ENCODE measurements at places on chromosomes 2 and 18.

- no peak for DNase-seq
Measured at GRCh38 chr2:121309801-121310200, 24.8 kb upstream of the TFCP2L1 start.

GRCh38 chr18:5073026-5073944 lies 123.8 kb downstream of the AKAIN1 start:
- DNase-seq = no peak

- DNase-seq = no peak
Measured at GRCh38 chr2:200596774-200597570, 11.2 kb downstream of the AOX1 start.

DNA sequence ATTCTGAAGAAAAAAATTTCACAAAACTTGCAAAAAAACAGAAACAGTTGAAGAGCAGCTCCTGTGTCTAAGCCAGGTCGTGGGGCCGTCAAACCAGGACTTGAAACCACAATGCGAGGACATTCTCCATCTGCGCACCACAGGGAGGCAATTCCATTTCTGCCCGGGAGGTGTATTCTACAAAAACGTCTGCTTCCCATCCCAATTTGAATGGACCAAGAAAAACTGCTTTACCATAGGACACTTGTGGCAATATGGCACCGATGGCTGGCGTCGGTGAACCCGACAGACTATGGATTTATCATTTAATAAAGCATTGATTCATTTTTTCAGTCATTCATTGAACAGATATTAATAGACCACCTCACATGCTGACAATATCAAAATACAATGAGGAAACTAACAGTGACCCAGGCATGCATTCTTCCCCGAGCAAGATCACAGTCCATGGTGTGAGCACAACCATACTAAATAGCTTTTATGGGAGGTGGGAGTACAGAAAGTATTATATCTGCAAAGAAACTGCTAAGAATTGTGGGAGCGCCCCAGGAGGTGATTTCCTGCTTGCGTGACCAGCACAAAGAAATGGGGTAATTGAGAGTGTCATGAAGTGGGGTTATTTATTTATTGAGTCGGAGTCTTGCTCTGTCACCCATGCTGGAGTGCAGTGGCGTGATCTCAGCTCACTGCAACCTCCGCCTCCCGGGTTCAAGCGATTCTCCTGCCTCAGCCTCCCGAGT lies 10.5 kb upstream of the ZAP70 start:
- DNase-seq = no peak

GRCh38 chr2:429575-430254 lies 141.8 kb upstream of the ALKAL2 start:
- no peak for DNase-seq

DNA sequence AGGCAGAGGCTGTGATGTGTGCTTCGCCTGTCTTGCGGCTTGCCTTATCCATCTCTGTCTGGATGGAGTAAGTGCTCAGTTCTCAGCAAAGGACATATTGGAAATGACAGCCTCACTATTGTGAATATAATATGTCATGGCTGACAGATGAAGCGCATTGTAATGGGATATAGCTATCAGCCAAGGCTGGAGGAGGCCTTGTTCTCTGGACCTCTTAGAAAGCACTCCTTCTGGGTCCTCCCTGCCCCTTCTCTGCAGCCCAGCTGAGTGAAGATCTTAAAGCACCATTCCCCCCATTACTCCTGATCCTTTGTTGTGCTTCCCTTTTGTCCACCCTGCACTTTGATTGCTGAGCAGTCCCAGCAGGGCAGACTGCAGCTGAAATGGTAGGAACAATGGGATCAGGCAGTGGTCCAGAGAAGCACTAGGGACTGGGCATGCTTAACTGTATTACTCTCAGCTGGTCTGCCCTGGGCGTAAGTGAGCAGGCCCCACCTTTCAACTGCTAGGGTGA lies 265.3 kb downstream of the SETBP1 start:
- no peak for DNase-seq

DNA sequence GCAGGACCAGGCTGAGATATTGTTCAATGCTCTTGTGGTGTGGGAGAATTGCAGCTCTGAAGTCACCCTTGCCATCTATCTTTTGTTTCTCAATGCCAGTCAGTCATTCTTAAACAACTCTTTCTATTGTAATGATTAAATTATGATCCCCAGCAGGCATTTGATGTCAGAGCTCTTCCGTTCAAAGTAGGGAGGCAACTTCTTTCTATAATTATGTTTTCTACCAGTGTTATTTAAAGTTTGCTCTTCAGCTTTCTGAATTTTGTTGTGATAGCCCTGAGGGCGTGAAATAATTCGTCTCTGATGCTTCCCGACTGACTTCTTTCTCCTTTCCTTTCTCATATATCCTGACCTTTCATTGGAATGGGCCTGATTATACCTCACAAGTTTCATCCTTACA lies 161.4 kb upstream of the KLHL14 start:
- DNase-seq = no peak

GRCh38 chr2:550860-551567 lies 126.2 kb downstream of the TMEM18 start:
- DNase-seq = no peak
